Mucosa of gallbladder (tissue), 1 donor: ENCODE measurements at places on chromosomes 5 and 9. TPM values are rescaled to one million over a fixed set of nuclear protein-coding genes. Genes with fewer than 3 reads are reported as not detected.

DNA sequence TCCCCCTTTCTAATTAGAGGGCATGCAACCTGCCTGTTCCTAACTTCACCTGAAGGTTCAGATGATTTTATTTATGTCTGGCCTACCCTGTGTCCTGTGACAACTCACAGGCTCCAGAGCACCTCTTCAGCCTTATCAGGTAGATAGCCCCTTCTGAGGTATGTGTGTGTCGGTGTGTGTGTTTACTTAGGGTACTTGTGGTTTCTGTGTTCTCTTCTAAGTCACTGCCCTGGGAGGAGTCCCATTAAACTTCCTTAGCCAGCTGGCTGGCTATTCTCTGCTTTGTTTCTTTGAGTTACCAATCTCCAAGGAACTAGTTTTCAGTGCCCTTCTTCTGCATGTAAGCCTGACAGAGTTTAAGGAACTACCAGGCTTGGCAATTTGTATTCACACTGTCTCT is 74.9 kb downstream of the UNC13B start:
- DNase-seq = peak; percentile 25

DNA sequence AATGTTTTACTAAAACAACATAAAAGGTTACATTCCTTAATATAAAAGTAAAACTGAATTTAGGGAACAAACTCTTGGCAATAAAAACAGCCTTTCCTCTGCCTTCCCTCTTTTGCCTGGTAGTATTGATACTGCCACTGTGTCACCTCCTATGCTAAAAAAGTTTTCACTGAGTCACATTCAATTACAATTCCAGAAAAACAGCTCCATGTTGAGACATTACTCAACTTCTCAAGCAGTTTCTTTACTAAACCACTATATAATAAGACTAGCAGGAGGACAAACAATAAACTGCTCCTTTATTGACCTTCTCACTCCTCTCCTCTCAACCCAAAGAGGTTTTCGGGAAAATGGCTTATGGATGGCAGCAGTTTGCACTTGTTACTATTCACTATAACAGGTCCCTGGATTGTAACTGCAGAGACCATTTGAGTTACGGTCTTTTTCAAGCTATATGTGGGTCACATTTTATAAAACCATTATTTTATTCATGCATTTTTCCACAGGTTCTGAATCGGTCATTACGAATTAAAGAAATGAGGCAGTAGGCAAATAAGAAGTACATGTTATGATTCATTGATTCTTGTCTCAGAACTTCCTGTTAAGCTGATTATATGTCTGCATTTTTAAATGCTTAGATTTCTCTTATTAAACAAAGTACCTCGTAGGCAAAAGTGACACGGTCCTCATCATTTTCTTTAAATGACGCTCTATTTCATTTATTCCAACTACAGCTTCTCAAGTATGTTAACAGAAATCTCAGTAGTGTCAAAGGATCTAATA is 2.1 kb downstream of the ZDHHC21 start:
- DNase-seq = no peak

Gene SHISAL2B
- not detected for total RNA-seq

DNA sequence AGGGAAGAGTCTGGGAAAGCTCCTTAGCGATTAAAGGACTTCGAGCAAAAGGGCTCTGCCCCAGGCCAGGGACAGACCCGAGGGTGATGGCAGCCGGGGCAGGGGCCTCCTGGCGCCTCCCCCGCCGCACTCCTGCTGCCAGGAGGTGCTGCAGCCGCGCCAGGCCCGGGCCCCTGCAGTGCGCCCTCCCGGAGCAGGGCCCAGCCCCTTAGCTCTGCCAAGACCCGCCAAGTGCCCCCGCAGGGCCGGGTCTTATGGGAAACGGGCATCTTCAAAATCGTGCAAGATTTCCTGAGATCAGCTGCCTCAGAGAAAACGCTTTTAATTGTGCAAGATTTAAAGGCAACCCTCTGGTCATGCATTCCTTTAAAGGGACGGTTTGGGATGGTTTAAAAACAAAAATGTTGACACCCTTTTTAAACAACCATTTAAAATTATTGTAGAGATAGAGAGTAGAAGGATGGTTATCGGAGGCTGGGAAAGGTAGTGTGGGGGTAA is 52.4 kb downstream of the CDC14B start:
- no peak for DNase-seq

Gene MCTP1
- 9.9 TPM for total RNA-seq

Gene SAXO1
- total RNA-seq = 0.03 TPM

DNA sequence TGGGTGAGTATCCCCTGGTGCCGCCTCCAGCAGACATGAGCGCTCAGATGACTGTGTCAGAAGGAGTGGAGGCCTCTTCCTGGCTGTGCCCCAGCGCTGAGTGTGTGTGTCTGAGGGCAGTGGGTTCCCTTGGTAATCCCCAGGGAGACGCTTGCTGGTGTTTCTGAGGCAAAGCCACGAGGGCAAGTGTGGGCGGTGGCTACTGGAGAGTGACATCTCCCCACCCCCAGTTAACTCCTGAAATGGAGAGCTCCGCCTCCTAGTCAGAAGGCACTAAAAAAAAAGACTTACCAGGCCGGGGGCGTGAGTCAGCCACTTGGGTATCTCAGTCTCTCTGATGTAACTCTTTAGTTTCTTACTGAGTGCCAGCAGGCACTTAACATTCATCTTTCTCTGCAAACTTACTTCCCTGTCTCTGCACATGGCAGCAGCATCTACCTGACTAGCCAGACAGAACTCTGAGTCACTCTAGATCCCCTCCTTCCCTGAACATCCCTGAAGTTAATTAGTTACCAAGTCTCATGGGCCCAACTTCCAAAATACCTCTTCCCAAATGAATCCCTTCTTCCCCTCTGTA is 19.3 kb downstream of the ORM2 start:
- DNase-seq = peak; percentile 61

Gene ZNF483
- 18.7 TPM for total RNA-seq

Gene SPAAR
- total RNA-seq = 0.83 TPM

GRCh38 chr5:109739741-109740728 is 50.3 kb downstream of the MAN2A1 start:
- no peak for DNase-seq

- DNase-seq = no peak
Observed at GRCh38 chr5:128220841-128221240, 137.3 kb downstream of the SLC12A2 start.

GRCh38 chr5:172410160-172410559 is 44.2 kb downstream of the SH3PXD2B start:
- DNase-seq = no peak

GRCh38 chr5:76104027-76104426 is 20.8 kb downstream of the SV2C start:
- peak; percentile 46 for DNase-seq
